Dorsolateral prefrontal cortex (tissue), 122 donors: ENCODE measurements at places on chromosomes 3 and 15.

GRCh38 chr3:171330938-171331337 lies 129.3 kb downstream of the TNIK start:
- no peak for DNase-seq

DNA sequence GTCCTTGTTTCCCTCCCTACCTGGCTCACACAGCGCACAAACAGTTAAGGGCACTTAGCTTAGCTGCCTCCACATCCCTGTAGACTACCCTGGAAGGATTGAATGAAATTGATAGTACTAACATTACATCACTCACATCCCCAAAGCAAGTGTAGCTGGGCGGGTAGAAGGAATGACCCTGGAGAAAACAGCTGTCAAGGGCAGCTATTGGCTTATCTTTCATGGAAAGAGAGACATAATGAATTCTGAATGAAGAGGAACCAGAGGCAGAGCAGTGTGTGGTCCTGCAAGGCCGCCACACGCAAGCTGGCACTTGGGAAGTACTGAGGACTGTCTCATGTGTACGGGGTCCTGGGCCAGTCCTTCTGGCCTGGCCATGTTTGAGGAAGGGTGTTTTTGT lies 369.6 kb upstream of the RGMA start:
- DNase-seq, result no peak

DNA sequence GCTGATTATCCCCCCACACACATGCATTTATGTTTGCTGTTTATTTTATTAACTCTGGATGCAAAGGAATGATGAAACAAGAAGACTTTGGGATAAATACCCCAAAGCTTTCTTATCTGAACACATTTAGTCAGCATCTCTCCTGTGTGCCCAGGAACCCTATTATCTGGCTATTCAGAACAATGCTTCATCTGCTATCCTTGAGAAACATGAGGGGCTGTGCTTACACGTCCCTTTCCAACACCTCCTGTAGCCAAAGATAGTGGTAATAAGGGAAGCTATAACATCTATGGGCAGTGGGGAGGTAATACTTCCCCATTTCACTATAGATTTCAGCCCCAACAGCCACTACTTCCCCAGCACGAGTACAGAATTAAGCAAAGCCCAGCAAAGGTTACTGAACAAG lies 94.7 kb downstream of the SSR3 start:
- DNase-seq, result no peak

- no peak for DNase-seq
Measured at GRCh38 chr3:159025733-159026132, 223.9 kb downstream of the MFSD1 start.

DNA sequence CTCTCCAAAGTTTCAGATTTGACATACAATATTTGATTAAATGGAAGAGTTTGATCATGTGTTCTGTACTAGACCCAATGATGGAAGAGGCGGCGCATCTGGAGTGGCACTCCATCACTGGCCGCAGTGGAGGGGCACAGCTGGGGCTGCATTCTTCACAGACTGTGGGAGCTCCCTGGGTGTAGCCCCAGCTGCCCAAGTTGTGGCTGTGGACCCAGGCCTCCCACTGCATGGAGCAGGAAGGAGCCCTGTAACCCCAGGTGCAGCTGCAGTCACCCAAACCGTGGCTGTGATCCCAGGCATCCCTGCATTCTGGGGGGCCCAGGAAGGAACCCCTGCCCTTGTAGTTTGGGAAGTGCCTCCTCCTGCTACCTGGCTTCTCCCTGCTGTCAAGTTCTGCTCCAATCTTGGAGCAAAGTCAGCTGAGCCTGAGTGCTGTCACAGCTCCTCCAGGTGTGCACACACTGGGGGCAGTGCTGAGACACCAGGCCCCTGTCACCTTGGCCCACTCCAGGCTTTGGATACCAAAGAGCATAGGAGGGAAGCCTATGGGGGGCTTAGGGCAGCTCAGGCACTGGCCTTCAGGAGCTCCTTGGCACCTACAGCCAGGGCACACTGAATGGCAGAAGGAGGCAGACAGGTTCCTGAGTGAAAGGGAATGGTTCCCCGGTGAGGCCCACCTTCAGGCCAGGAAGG lies 651.9 kb upstream of the BCHE start:
- no peak for DNase-seq

GRCh38 chr15:100764778-100765466 lies 114.7 kb upstream of the ALDH1A3 start:
- peak; percentile 24 for DNase-seq

- no peak for DNase-seq
Measured at GRCh38 chr15:49466119-49466518, 43.1 kb downstream of the FGF7 start.

GRCh38 chr3:46858456-46858855 lies 4.8 kb downstream of the MYL3 start:
- peak; percentile 25 for DNase-seq

GRCh38 chr15:33093222-33093621 lies 101.3 kb downstream of the FMN1 start:
- no peak for DNase-seq

GRCh38 chr3:138124188-138124587 lies 8.0 kb downstream of the A4GNT start:
- no peak for DNase-seq

- no peak for DNase-seq
Measured at GRCh38 chr15:90004671-90005070, 3.5 kb downstream of the ZNF710 start.

DNA sequence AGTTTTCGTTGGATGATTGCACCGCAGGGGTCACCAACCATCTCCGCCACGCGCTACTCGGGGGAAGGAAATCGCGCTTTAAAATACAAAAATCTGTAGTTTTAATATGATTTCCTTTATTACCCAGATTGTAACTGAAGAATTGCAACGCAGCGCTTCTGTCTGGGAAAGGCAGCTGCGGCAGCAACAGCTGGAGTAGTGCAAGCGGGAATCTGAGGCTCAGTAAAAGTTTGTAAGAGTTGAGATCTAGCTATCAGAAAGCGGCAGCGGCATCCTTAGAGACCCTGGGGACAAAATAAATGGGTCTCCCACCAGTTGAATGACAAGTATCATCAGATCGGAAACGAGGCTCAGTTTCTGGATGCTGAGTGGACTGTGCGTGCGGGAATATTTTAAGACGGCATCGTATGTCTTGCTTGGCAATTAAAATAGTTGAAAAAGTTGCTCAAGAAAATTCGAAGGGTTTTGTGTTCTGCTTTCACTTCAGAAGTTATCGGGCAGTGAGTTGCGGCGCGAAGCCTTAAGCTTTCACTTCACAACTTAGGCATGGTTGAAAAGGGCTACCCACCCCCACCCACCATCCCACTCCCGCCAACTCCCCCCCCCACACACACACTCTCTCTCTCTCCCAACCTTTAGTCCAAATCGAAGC lies 2.7 kb downstream of the MECOM start:
- DNase-seq, result no peak

- DNase-seq, result no peak
Measured at GRCh38 chr3:195070336-195070735, 200.6 kb downstream of the XXYLT1 start.
